GM20000 (cell line): ENCODE measurements at places on chromosomes 5 and 9.

DNA sequence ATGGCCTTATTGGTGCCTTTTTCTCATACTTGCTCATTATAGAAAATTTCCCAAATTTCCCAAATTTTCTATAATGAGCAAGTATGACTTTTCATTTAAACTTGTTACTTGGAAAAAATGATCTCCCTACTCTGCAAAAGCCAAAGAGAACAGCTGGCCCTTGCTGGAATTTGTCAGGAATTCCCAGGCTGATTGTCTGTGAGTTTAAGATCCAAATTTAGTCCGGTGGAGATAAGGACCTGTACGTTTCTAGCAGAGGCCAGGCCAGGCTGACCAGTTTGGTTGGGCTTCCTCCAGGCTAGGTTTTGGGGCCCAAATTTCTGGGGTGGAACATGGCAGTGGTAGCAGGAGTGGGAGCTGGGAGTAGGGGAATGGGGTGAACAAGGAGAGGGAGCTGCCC is 51.9 kb downstream of the NEURL1B start:
- DNase-seq: no peak

DNA sequence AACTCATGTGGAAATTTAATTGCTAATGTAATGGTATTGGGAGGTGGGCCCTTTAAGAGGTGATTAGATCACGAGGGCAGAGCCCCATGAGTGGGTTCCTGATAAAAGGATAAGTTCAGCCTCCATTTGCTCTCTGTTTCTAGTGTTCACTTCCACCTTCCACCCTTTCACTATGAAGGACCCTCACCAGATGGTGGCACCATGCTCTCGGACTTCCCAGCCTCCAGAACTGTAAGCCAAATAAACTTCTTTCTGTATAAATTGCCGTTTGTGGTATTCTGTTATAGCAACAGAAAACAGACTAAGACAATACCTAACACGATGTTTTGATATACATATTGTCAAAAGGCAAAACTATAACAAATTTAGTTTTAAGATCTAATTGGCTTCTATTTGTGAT is 166.2 kb downstream of the DEPDC1B start:
- no peak for DNase-seq

GRCh38 chr9:24462951-24463350 is 82.7 kb downstream of the IZUMO3 start:
- no peak for DNase-seq

DNA sequence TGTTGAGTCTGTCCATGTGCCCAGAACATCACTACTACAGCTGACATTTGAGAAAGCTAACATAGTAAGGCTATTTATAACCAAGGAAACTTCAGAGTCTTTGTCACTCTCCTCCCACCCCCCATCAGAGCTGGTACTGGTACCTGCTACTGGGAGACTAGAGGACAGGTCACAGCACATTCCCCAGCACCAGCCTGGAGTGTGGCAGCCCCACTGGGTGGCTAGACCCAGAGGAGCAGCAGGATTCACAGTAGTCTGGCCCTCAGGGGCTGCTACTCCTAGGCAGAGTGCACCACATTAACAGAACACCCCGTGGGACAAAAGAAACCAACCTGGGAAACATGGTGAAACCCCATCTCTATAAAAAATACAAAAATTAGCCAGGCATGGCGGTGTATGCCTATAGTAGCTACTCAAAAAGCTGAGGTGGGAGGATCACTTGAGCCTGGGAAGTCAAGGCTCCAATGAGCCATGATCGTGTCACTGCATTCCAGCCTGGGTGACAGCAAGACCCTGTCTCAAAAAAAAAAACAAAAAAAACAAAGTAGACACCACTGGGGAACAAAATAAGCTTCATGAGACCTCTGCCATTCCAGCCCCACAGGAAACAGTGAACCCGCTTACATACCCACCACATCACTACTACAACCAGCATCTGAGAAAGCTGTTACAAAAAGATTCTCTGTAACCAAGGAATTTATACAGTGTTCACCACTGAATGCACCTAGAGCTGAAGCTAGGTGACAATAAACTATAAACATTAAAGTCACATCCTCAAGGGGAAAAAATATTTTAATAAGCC is 26.3 kb upstream of the PTGER4 start:
- no peak for DNase-seq

DNA sequence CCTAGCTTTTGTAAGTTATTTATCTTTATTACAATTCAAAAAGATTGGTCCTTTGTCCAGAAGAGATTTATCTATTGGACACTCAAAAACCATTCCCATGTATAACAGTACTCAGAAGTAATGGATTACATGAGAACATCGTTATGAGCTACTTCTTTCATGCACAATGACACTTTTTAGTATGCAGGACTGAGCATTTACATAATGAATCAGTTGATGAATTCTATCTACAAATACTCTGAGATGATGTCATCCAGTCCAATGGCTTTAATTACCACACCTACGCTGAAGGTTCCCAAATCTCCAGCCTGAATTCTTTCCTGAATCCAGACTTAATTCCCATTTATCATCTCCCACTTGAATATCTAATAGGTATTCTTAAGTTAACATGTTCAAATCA is 75.3 kb downstream of the PTBP3 start:
- no peak for DNase-seq

GRCh38 chr5:117218789-117219188 is 644.2 kb upstream of the SEMA6A start:
- DNase-seq: no peak

DNA sequence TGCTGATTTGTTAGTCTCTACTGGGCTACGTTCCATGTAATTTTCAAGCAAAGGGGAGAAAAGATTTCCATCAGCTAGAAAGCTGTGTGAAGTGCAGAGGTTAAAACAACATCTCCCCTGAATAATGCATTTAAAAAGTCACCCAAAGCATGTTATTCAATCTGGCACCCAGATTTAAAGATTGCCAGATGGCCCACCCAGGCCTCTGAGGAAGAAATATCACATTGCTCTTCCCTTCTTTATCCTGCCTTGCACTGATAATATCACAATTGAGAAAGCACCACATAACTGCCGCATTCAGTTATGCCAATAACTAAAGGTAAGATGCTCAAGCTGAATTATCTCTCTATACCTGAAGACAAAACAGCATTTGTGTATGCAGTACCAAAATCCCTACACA is 119.4 kb upstream of the PUM3 start:
- no peak for DNase-seq

DNA sequence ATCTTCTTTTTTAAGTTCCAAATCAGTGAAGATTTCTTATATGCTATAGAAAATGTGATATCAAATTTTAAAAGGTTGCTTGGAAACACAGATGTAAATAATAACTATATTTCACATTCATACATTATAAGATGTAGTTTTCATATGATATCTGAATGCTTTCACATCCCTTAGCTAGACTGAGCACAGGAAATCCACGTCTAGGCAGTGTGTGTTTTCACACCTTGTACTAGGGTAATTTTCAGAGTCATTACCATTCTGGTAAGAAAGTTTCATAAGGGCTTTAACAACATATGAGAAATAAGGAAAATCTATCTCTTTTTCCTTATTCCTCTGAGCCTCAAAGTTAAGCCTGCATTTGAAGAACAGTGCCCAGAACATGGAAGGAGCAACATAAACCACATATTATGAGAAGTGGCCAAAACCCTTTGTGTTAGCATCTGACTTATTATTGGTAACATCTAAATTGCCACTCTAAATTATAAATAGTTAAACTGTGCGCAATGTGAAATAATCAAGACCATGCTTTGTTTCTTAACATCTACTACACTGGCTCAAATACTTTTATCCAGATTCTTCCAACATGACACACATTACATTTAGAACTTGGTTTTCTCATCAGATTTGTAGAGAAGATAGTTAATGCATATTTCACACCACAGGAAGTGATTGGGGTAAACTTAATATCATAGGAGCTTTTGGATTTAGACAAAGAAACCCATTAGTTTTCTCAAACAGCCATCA is 113.3 kb downstream of the PPP2R2B start:
- no peak for DNase-seq

GRCh38 chr5:74373076-74373475 is 267.5 kb downstream of the ENC1 start:
- DNase-seq: no peak

GRCh38 chr9:115923903-115924668 is 229.5 kb upstream of the PAPPA start:
- DNase-seq: no peak

GRCh38 chr5:137734962-137735554 is 831 bp downstream of the KLHL3 start:
- no peak for DNase-seq

GRCh38 chr5:38443390-38443789 is 113.1 kb downstream of the LIFR start:
- no peak for DNase-seq
